Choroid plexus epithelial cell (primary cell): ENCODE measurements at places on chromosomes 4 and X.

DNA sequence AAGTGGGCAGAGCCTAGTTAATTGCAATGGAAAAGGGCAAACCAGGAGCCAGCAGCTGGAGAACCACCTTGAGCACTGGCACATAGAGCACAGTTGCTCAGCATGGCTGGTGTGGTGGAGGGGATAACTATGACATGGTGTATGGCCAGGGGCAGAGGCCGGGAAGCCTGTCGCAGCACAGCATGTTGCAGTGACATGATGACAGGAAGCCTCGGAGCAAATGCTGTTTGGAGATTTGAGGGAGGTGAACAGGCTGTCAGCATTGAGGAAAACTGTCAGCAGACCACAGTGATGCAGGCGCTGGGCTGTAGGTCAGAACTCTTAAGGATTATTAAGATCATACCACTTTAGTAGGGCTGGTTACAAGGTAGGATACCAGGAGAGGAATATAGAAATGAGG is 228.7 kb downstream of the CBR4 start:
- no peak for DNase-seq

DNA sequence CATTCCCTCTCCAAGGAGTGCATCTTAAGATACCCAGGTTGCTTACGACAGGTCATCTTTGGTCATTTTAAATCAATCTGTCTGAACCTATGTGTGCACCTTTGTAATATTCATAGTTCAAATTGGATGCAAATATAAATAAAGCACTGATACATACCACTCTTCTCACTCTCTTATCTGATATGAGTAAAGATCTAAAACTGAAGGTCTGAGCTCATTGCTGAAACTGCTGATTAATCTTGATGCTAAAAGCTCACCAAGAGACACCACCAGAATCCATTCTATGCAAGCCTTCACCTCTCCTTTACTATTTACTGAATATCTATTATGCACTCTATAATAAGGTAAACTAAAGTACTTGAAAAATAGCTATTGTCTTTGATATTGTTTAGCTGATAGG is 16.6 kb downstream of the HSD17B13 start:
- DNase-seq = no peak

DNA sequence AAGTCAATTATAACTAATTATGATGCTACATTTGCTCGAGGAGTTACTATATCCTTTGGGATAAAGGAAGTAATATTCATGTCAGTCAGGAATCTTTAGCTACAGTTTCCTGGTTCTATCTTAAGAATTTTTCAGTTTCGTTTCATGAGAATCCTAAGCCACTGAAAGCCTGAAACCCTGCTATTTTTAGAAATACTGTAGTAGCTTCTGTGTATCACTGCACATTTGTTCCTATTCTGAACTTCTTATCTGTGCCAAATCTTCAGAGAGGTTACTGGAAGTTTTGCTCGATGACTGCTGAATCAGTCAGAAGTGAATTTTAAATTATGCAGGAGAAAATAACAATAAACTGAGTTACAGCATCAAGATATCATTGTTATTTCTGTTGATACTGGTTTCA is 249.2 kb downstream of the TENM3 start:
- peak; percentile 78 for DNase-seq

- DNase-seq = no peak
Observed at GRCh38 chr4:42543762-42544161, 113.1 kb downstream of the ATP8A1 start.

DNA sequence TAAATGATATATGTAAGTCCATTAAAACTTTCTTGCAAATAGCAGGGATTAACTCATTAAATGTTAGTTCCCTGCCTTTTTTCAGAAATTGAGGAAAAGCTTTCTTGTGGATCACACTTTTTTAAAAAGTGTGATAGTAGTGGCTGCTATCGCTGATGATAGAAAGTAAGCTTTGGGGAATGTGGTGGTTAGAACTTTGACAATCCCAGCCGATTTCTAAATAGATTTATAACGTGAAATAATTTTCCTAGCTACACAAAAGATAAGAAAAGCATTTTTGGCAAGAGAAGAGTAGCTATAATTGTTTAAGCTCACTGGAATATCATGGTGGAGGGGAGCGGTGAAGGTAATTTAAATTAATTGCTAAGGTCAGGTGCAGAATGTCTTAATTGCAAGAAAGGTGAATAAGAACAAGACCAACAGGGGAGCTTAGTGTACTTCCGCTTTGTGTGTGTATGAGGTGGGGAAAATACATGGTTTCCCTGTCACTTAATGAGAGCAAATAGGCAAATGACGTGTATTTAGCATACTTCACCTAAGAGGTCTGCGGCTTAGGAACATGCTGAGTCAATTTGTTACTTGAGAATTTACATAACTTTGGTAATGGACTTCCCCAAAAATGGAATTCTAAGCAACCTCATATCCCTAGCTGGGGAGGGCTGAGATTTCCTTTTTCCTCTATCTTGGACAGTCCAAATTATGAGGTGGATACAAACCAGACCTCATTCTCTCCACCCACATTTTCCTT is 11.7 kb upstream of the IL21 start:
- DNase-seq = no peak

- DNase-seq = peak; percentile 6
Observed at GRCh38 chr4:17854036-17854435, 43.3 kb downstream of the NCAPG start.

DNA sequence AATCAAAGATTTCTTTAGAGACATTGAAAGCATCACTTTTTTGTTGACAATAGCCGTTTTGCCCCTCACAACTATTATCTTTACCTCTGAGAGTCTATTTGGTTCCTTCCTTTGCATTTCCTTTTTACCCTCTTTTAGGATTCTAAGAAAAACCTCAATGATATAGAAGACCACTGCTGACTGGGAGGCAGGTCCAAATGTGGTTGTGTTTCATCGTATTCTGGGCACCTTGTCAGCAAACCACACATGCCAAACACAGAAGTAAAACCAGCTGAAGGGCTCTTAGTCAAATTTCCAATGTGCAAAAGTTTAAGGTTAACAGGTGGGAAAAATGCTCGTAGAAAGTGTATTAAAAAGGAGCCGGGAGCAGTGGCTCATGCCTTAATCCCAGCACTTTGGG is 5.1 kb upstream of the PRMT9 start:
- DNase-seq = no peak

- no peak for DNase-seq
Observed at GRCh38 chr4:27040356-27040755, 179.7 kb downstream of the STIM2 start.

- no peak for DNase-seq
Observed at GRCh38 chrX:84219551-84219950, 31.6 kb upstream of the RPS6KA6 start.

DNA sequence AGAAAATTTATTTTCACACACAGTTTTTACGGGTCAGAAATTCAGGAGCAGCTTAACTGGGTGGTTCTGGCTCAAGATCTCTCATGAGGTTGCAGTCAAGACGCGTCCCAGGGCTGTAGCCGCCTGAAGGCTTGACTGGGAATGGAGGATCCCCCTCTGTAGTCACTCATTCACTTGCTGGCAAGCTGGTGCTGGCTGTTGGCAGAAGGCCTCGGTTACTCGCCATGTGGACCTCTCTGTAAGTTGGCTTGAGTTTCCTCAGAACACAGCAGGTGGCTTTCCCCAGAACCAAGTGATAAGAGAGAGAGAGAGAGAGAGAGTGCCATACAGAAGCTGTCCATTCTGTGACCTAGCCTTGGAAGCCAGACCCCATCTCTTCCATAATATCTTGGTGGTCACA is 132.8 kb downstream of the DCLK2 start:
- no peak for DNase-seq

GRCh38 chrX:9374555-9374954 is 90.3 kb upstream of the TBL1X start:
- peak; percentile 17 for DNase-seq

DNA sequence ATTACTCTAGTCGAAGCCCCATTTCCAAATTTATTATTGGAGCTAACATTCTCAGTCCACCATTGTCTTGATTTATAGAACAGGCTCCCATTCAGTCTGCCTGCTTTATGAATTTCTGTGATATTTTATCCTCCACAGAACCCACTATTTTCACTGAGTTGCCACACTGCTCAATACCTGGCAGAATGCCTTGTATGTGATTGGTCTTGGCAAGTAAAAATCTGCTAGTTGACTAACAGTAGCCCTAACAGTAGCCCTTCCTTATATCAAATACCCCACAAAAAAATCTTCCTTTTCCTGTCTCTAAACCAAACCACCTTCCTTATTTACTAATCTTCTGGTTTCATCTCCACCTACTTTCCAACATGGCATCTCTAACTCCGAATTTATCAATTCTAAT is 82.6 kb downstream of the CHM start:
- peak; percentile 11 for DNase-seq

DNA sequence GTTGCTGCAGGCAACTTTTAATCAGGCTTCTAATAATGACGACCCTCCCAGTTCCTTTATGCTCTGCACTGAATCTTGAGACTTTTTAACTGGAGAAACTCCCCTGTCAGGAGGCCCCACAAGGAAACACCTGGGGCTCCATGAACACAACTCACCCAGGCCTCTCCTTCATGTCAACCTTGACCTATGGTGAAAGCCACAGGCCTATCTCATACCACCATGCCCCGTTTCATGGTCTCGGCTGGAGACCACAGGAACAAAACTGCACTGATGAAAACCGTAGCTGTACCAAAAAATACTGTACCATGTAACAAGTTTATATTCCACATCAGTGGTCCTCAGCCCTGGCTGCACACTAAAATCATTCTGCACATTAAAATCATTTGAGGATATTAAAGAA is 57.0 kb downstream of the ZNF827 start:
- DNase-seq = no peak
